ENCODE measurements at places on chromosomes 12 and 14.

- no peak for DNase-seq
Observed at GRCh38 chr12:52391618-52392002, 6.2 kb upstream of the KRT84 start.

- DNase-seq: no peak
Observed at GRCh38 chr12:66296176-66296683, 6.1 kb upstream of the HELB start.

GRCh38 chr12:103880299-103881142 lies 39.5 kb upstream of the NT5DC3 start:
- DNase-seq: no peak

GRCh38 chr12:69431591-69432222 lies 38.5 kb upstream of the FRS2 start:
- DNase-seq: no peak

DNA sequence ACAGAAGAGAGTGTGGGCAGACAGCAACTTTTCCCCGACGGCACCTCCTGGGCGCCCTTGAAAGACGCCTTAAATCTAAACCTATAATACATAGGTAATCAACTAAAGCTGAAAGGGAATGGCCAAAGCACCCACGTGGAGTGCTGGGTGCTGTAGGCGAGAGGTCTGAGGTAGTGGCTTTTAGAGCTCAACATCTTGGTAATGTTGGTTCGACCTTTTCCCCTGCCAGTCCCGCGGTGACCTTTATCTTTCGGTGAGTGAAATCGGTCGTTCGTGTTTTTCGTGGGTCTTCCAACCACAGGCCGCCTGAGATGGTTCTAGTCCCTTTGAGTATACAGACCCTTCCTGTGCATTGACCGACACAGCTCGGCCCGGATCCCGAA lies 9.1 kb downstream of the OR6S1 start:
- DNase-seq: no peak

GRCh38 chr12:104643093-104643818 lies 186.5 kb downstream of the CHST11 start:
- no peak for DNase-seq

GRCh38 chr12:57151741-57152630 lies 4.6 kb upstream of the LRP1-AS start:
- no peak for DNase-seq

- no peak for DNase-seq
Observed at GRCh38 chr12:67107751-67108269, 161.3 kb upstream of the CAND1 start.

- no peak for DNase-seq
Observed at GRCh38 chr12:66035288-66035966, 95.1 kb downstream of the LLPH start.

DNA sequence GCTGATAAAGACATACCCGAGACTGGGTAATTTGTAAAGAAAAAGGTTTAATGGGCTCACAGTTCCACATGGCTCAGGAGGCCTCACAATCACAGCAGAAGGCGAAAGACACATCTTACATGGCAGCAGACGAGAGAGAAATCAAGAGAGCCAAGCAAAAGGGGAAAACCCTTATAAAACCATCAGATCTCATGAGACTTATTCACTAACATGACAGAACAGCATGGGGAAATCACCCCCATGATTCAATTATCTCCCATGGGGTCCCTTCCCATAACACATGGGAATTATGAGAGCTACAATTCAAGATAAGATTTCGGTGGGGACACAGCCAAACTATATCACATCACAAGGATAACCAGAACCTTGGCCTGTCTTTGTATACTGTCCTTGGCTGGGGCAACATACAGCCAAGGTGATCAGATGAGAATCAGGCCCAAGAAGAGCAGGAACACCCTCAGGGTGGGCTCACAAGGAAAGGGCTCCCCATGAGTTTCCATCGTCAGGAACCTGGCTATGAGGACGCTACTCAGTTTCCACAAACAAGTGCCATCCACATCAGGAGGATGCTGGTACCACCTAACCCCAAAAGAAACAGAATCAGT lies 152.7 kb downstream of the FOXN3 start:
- DNase-seq: no peak

- no peak for DNase-seq
Observed at GRCh38 chr12:12724421-12725085, 7.4 kb downstream of the CDKN1B start.

DNA sequence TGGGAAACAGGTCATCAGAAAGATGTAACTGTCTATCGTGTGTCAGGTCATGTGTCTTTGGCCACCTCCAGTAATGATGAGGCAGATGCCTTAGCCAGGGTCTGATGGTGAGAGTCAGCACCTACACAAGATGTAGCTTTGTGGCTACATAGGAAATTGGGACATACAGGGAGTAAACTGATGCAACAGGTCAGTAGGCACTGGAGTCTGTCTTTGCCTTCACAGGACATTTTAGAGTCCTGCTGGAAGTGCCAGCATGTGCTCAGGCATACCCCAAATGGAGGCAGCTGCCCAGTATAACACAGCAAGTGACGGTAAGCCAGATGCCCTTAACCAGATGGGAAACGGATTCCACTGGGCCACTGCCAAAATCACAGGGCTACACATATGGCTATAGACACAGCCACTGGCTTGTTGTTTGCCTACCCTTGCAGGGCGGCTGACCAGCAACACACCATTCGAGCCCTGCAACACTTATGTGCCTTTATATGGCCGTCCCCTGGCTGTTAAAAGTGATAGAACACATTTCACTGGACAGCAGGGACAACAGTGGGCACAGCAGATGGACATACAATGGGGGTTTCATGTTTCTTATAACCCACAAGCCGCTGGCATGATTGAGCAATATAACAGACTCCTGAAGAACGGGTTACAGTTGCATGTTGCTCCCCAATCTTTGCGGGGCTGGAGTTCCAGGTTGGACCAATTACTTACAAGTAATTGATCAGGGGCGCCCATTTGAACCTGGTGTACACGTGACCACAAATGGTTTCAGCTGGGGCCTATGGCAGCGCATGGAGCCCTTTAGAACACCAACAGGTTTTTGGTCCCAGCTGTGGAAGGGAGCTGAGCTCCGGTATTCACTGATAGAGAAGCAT lies 12.9 kb upstream of the RNASE12 start:
- DNase-seq: no peak

DNA sequence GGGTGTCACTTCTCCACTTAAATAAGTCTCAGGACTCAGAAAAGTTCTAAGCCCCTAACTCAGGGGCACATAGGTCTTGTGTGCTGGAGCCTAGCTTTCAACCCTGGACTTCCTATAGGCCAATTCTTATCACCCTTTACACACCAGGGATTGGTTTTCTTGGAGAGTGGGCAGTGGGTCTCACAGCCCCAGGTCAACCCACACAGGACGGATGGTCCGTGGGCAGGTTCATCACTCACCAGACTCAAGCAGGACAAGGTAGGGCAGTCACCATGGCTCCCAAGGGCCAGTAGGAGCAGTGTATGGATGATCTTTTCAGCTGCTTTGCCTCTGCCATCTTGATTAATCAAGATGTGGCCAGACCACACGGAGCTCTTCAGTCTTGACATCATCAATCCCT lies 232.5 kb downstream of the SLC41A2 start:
- DNase-seq: no peak

DNA sequence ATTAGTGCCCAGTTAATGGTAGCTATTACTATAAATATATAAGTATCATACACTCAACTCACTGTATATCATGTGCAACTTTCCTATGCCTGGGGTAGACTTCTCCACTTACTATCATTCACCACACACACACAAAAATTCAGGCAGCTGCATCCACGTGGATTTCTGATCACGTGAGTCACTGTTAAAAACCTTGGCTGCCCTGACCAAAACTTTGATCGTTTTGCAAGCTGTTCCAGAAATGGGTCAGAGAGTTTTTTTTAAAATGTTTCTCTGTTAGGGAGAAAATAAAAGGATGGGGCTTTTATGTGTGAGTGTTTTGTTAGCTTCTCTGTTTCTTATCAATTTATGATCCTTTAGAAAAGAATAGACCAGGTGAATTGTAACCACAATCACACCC lies 198.2 kb upstream of the CNOT2 start:
- no peak for DNase-seq

GRCh38 chr12:108690191-108690518 lies 41.2 kb downstream of the CORO1C start:
- DNase-seq: no peak

DNA sequence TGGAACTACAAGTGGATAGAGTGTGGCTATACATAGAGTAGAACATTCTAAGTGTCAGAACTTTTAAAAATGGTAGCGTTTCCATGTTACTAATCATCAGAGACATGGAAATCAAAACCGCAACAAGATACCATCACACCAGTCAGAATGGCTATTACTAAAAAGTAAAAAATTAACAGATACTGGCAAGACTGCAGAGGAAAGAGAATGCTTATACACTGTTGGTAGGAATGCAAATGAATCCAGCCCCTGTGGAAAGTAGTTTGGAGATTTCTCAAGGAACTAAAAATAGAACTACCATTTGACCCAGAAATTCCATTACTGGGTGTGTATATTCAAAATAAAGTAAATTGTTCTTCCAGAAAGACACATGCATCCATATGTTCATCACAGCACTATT lies 518.6 kb downstream of the NELL2 start:
- DNase-seq: no peak

- DNase-seq: peak; percentile 7
Observed at GRCh38 chr12:98373025-98373554, 142.3 kb upstream of the TMPO start.

DNA sequence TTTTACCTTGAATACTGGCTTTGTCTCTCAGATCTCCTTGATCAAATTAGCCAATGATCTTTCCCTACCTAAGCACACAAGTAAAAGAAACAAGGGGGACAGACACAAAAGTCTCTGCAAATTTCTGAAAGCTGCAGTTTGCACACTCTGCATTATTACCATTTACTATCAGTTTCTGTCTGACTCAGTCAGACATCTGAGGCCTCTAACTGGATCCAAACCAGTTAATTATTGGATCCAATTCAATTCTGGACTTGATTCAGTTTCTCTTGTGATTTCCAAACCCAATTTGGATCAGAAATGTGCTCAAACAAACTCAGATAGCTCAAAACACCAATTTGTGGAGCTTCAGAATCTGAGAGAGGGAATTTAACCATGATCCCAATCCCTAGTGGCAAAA lies 16.6 kb downstream of the SSTR1 start:
- DNase-seq: no peak

DNA sequence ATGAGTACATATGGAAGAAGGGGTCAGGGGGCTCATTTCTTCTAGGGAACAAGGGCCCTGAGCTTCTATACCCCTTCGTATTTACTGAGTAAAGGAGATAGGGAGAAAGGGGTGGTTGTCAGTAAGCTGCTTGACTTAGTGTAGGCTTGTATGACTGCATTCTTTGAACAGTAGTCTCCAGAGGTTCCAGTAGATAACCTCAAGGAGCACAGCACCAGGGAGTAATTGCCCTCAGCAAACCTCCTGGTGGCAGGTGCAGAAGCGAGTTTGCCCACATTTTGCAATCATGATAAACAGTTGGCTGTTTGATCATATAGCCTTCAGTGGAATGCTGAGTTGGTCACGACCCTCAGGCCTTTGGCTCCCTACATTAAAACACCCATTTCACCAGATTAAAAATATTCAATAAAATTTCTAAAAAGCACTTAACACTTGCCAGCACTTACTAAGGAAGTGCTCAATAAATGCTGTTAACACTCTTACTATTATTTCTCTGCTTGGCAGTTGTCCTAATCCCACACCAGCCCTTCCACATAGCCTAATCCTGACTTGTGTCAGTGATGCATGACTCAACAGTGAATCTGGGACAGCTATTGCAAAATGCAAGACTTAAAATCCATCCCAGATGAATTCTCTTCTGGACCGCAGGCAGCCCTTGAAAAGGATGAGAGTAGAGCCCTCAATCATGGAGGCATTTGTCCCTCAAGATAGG lies 3.7 kb upstream of the DHRS4L2 start:
- DNase-seq: no peak

DNA sequence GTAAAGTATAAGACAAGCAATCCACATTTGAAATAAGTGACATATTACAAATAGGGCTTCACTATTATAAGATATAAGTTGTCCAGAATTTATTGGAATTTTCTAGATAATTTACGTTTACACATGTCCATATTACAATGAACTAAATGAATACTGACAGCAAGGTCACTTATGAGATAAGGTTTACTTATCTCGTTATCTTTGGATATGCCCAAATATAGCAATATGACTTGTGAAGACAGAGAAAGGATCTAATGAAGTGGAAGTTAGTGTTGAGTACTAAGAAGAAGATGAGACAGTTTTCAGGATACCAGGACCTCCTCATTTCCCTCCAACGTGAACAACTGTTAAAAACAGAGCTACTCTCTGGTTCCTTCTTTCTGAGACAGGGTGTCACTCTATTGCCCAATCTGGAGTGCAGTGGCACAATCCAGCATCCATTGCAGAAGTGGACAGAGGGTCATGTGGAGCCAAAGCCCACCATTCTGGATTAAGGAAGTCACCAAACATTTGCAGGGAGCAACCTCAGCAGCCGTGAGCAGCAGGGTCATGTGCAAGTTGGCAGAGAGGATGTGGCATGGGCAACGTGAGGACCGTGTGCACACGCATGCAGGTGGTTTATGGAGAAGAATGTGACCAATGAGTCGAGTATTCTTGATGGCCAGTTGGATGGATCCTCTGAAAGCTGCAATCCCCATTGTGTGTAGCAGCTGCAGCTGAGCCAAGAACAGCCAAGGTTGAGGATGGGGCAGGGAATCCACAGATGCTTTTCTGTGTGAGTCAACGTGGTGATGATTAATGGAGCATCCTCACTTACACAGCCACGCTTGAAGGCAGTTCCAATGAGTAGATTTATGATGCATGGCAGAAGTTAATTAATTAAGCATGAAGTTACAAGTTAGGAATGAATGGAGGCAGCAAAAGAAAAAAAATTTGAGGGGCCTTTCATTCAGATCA lies 111.0 kb downstream of the BICD1 start:
- DNase-seq: no peak

DNA sequence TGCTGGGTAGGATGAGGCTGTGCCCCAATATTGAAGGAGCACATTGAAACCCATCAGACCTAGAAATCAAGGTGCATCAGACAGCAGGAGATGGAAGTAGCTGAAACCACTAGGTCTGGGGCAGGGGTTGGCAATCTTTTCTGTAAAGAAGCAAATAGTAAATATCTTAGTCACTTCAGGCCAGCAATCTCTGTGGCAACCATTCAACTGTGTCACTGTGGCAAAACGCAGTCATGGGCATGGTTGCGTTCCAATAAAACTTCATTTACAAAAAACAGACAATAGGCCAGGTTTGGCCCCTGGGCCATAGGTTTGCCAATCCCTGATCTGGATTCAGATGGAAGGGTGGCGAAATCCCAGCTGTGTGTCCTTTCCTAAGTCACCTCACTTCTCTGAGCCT lies 397.3 kb downstream of the MED13L start:
- no peak for DNase-seq

GRCh38 chr14:97185186-97185585 lies 388.0 kb downstream of the VRK1 start:
- DNase-seq: no peak
